ENCODE measurements at places on chromosomes 7 and 10. TPM values are rescaled to one million over a fixed set of nuclear protein-coding genes. Genes with fewer than 3 reads are reported as not detected.
A peak's percentile ranks its signal among the peaks of the same experiment; 100 is the strongest.

The OR13A1 gene
- polyA plus RNA-seq, result not detected

- DNase-seq, result no peak
These were observed 226.6 kb downstream of the ADAM12 start for GRCh38 chr10:126161691-126162090.

The COL28A1 gene
- polyA plus RNA-seq, result 0.08 TPM

The AKR1C1 gene
- 1.3 TPM for polyA plus RNA-seq

DNA sequence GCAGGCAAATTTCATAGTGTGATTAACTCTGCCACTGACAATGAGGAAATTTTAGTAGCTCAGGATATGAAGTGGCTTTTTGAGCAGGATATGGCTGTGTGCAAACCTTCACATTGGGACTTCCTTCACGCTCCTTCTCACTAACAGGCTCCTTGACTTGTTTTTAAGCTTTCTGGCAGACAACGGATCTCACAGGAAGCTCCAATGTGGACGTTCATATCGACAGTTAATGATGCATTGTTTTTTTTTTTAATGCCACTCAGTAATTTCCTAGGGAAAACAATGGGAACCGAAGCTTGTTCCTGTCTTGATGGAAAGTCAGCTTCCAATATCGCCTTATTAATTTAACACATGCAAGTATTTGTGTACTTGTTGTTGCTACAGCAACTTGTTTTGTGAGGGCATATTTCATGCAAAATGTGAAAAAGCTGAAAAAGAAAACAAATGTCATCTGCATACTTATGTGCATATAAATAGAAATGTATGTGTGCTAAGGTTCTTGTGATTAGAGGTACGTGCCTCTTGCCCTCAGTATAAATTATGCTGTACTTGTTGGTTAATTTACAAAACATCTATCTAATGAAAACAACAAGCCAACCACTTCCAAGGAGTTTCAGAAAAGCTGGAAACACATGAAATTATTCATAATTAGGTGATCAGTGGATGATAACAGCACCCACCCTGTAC lies 84.7 kb downstream of the NRP1 start:
- no peak for DNase-seq

- no peak for DNase-seq
These were observed 24.4 kb upstream of the FIGNL1 start for GRCh38 chr7:50474382-50475160.

GRCh38 chr7:121741896-121742295 lies 131.1 kb upstream of the PTPRZ1 start:
- no peak for DNase-seq

The NPY4R gene
- 0.06 TPM for polyA plus RNA-seq

DNA sequence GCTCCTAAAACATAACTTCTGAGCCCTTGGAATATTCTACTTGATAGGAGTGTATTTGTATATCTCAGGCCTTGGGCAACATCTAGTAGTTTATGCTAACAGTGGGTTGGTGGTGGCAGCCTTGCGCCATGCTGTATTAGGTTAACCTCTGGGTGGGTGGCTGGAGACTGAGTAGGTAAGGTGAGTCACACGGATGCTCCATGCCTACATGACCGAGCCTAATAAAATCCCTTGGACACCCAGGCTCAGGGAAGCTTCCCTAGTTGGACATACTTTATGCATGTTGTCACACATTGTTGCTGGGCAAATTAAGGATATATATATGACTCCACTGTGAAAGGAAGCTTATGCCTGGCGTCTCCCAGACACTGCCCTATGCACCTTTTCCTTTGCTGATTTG lies 6.0 kb upstream of the DAGLB start:
- no peak for DNase-seq

DNA sequence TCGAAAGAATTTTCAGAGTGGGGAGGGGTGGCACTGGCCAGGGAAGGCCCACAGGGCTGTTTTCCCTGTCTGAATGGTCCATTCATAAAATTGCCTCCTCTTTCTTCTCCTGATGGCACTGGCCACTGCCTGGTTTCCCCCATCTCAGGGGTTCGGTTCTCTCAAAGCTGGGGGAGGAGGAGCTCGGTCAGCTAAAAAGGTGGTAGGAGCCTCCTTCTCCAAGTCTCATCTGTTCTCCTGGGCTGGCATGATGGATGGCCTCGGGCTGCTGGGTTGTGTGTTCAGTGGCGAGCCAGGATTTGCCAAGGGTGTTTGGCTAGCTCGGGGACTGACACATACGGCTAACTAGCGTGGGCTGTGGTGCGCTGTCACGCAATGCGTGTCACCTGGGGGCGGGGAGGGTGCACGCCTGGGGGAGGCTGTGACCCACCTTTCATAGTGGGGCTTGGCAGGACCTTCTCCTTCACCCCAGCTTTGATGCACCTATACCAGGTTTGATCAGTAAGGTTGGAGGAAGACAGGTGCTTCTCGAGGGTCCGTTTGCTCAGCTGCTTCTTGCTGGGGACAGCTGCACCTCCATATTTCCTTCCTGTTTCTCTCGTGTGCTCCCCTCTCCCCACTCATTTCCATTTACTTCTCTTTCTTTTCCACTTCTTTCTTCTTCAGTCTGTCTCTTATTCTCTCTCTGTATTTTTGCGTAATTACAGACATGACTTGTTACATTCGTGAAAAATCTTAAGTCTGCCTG lies 36.3 kb downstream of the RBM20 start:
- peak; percentile 22 for DNase-seq
